ENCODE measurements at places on chromosomes 5 and 9.

- no peaks in the 10 kb centered on the region for H3K36me3 ChIP-seq
- no peak overlapping the region for H3K4me3 ChIP-seq
- H3K27me3 ChIP-seq: peaks cover 4% of the 10 kb centered on the region
- DNase-seq: no peak
- no peak overlapping the region for H3K27ac ChIP-seq
- no peaks in the 10 kb centered on the region for H3K4me1 ChIP-seq
Measured at GRCh38 chr9:92954049-92954861, 6.9 kb downstream of the FGD3 start.

GRCh38 chr9:112784020-112784785 is 33.6 kb downstream of the SNX30 start:
- H3K4me3 ChIP-seq: peak overlapping the region; percentile 60
- H3K27ac ChIP-seq: peak overlapping the region; percentile 36
- H3K27me3 ChIP-seq: peaks cover 3% of the 10 kb centered on the region
- DNase-seq: peak; percentile 19
- no peaks in the 10 kb centered on the region for H3K36me3 ChIP-seq

GRCh38 chr5:143435210-143435657 is 31.7 kb upstream of the NR3C1 start:
- H3K27me3 ChIP-seq: peaks cover 6% of the 10 kb centered on the region
- H3K36me3 ChIP-seq: no peaks in the 10 kb centered on the region
- no peak for DNase-seq
- H3K4me3 ChIP-seq: no peak overlapping the region

DNA sequence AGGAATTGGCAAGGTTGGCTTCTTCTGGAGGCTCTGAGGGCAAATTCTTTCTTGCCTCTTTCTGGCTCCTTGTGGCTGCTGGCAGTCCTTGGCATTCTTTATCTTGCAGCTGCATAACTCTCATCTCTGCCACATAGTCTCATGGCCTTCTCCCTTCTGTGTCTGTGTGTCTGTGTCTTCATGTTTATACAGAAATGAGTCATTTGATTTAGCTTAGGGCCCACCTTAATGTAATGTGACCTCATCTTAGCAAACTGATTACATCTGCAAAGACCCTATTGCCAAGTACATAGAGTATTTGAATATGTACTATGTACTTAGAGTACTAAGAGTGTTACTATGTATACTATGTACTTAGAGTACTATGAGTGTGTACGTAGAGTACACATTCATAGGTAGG is 122.5 kb downstream of the RFK start:
- H3K4me3 ChIP-seq: no peak overlapping the region
- H3K4me1 ChIP-seq: peaks cover 16% of the 10 kb centered on the region
- H3K27ac ChIP-seq: no peak overlapping the region
- DNase-seq: no peak

- H3K4me1 ChIP-seq: peaks cover 5% of the 10 kb centered on the region
- no peak overlapping the region for H3K4me3 ChIP-seq
- H3K27ac ChIP-seq: peak overlapping the region; percentile 46
- DNase-seq: no peak
- H3K36me3 ChIP-seq: peaks cover 22% of the 10 kb centered on the region
- H3K27me3 ChIP-seq: peaks cover 5% of the 10 kb centered on the region
Measured at GRCh38 chr9:6838158-6838557, 80.4 kb downstream of the KDM4C start.

DNA sequence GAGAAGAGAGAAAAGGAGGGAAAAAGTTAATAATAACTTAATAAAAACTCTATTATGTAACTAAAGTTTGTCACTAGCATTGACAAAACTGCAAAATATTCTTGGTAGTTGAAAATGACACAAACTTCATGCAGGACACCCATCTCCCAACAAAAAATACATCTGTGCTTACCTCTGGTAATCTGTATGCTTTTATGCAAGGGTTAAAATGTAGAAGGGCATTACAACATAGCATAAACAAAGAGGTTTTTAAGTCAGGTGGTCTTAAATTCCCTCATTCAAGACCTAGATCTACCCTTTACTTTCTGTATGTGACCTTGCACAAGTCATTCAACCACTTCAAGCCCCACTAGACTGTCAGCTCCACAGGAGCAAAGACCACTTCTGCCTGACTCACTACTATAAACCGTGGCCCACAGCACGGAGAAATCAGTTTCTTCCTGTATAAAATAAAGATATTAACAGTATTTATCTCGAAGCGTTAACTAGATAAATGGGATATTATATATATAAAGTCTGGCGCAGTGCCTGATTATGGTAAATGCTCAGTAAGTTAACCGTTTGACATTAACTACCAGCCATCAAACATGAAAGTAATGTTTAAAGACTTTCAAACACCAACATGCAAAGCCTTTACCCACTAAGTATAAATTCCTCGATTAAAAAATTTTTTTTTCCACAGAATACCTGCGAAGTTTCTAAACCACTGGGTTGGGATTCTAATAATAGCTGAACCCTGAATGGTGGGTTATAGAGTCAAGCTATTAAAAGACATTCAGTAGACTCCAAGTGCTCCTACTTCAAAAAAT is 2.0 kb downstream of the FBXL17 start:
- H3K27ac ChIP-seq: peak overlapping the region; percentile 67
- DNase-seq: no peak
- peak overlapping the region; percentile 85 for H3K4me3 ChIP-seq
- H3K36me3 ChIP-seq: peaks cover 35% of the 10 kb centered on the region
- H3K4me1 ChIP-seq: peaks cover 39% of the 10 kb centered on the region

GRCh38 chr5:173303878-173304590 is 24.2 kb downstream of the STC2 start:
- peak; percentile 68 for DNase-seq
- H3K4me1 ChIP-seq: peaks cover 76% of the 10 kb centered on the region

GRCh38 chr9:110148891-110149290 is 59.1 kb downstream of the C9orf152 start:
- DNase-seq: no peak
- no peak overlapping the region for H3K27ac ChIP-seq
- H3K36me3 ChIP-seq: peaks cover 39% of the 10 kb centered on the region
- no peaks in the 10 kb centered on the region for H3K27me3 ChIP-seq

DNA sequence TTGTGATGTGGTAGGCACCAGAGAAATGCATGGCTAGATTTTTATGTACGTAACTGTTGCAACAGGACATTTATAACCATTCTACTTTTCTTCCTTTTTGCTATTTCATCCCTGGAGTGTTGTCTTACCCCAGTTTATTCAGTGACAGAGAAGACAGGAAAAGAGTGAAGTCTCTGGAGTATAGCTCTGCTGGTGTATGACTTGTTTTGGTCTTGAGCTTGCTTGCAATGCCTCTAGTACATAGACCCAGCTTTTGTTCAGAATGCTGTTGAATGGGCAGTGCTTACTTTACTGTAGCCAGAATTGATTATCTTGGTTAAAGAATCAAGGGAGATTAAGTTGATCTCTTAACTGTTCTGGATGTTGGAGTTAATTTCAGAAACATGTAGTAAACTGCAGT is 94.3 kb downstream of the PBX3 start:
- no peak overlapping the region for H3K4me3 ChIP-seq

DNA sequence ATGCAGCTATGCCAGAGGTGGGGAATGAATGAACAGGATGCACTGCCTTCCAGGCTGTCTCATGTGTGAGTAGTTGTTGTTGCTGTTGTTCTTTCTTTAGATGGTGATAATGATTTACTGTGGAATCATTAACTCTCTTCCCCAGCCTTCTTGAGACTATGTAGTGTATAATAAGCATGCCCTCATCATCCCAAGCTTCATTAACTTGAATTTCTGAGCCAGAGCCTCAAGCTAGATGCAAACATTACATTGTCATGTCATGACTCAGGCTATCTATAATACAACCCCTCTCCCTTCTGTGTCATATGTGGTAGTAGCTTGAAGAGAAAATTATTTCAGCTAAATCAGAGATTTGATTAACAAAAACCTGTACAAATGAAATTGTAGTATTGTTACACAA is 10.0 kb upstream of the ADAMTSL1 start:
- H3K27ac ChIP-seq: no peak overlapping the region
- H3K4me3 ChIP-seq: no peak overlapping the region
- H3K4me1 ChIP-seq: peaks cover 8% of the 10 kb centered on the region
- H3K36me3 ChIP-seq: no peaks in the 10 kb centered on the region

GRCh38 chr5:106481374-106481773 is 1189.4 kb downstream of the EFNA5 start:
- no peaks in the 10 kb centered on the region for H3K4me1 ChIP-seq
- no peaks in the 10 kb centered on the region for H3K27me3 ChIP-seq
- no peak overlapping the region for H3K27ac ChIP-seq
- H3K4me3 ChIP-seq: no peak overlapping the region
- DNase-seq: no peak

DNA sequence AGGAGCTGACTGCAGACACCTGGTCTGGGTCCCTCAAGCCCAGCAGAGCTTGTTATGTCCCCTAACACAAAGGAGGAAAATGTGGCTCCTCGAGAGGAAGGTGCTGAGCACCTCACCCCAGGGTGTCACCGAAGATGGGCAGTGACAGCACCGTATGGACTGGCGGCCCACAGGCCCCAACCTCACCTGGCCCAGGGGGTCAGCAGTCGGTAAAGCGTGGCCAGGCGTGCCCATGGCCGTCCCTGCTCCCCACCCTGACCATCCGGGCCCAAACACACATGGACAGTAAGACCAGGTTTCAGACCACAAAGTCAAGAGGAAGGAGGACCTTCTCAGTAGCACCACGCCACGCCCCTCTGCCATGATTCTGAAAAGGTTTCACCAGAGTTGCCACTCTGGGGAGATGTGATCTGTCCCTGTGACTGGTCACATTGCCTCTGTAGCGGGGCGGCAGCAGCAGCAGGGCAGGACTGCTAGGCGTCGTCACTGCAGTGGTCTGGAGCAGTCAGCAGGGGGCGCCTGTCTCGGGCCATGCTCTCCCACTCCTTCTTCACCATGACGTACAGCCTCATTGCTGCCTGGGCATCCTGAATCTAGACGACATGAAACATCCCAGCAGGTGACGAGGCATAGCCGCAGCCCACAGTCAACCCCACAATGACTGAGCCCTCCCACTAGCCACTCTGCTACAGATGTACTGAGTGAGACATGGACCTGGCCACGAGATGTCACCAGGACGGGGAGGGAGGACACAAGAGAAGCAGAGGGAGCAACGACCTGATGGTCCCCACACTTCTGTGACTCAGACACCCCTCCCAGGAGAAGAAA is 11.1 kb downstream of the REXO4 start:
- peaks cover 10% of the 10 kb centered on the region for H3K4me1 ChIP-seq
- DNase-seq: peak; percentile 85
- H3K36me3 ChIP-seq: peaks cover 51% of the 10 kb centered on the region
- no peak overlapping the region for H3K27ac ChIP-seq
- H3K27me3 ChIP-seq: no peaks in the 10 kb centered on the region

DNA sequence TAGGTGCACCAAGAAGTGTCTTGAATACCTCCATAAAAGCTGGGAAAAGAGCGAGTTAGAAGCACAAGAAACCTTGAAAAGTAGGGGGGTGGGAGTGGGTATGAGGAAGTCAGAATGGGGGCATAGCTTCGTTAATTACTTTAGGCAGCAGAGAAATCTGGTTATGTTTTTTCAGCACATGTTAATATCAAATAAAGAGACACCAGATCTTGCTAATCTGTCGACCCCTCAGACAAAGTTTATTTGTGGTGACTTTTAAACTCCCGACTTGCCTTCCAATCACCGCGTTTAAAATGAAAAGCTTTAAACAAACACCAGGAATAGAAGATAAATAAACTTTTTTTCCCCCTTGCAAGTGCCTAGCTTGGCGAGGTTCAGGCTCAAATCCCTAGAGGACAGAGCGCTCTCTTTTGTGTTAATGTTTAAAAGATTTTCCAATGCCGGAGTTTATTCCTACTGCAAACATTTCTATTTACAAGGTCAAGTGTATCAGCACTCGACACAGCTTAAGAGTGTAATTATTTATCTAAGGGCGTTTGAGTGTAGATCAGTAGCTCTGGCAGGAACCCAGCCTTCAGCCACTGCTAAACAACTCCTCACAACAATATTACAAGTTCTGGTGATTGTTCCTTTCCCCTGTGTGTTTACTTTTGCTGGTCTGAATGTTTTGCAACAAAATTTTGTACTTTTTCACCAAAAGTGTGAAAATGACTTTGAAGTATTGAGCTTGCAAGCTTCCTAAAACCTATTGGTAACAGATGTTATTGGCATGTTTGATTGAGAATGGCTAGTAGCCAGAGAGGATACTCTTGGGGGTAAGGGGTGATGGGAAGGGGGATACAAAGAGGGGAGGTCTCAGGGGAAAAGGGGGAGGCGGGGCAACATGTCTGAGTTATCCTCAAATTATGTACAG is 3.8 kb downstream of the GAS1 start:
- peak; percentile 26 for DNase-seq
- peak overlapping the region; percentile 100 for H3K4me3 ChIP-seq
- peaks cover 6% of the 10 kb centered on the region for H3K27me3 ChIP-seq
- H3K4me1 ChIP-seq: peaks cover 58% of the 10 kb centered on the region

DNA sequence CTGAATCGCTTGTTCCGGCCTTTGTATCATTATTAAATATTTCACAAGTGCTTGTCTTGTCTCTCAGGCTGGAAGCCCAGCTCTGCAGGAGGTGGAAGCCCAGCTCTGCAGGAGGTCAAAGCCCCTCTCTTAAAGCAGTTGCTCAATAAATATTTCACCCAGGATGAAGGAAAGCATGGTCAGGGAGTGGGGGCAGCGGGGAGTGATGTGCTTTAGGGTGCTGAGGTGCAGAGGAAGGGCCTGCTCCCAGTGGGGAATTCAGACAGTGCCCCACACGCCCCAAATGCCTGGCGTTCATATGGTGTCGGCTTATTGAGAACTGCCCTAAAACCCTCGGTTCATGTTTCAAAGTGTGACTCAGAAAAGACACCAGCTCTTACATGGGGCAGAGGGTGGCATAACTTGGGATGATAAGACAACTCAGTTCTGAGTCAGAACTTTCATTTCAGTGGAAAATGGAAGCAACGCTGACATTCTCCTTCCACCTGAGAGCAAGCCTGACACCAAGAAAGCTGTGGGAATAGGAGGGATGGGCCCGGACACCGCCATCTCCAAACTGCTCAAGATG is 114.3 kb upstream of the DAP start:
- no peaks in the 10 kb centered on the region for H3K36me3 ChIP-seq
- H3K4me3 ChIP-seq: peak overlapping the region; percentile 11
- DNase-seq: no peak
- H3K4me1 ChIP-seq: peaks cover 91% of the 10 kb centered on the region

- DNase-seq: no peak
- H3K4me3 ChIP-seq: no peak overlapping the region
- H3K36me3 ChIP-seq: peaks cover 40% of the 10 kb centered on the region
- H3K4me1 ChIP-seq: peaks cover 26% of the 10 kb centered on the region
- no peaks in the 10 kb centered on the region for H3K27me3 ChIP-seq
Measured at GRCh38 chr5:34919077-34919476, 3.6 kb downstream of the BRIX1 start.

All from nephron progenitor cell (in vitro differentiated cells).